Keratinocyte (primary cell): ENCODE measurements at places on chromosomes 13 and 19.

GRCh38 chr13:41658057-41658661, 200.8 kb downstream of the RGCC start:
- no peak for DNase-seq

- DNase-seq = no peak
Observed at GRCh38 chr13:100436099-100436498, 152.5 kb downstream of the GGACT start.

- no peak for DNase-seq
Observed at GRCh38 chr19:41917676-41918075, 10.6 kb downstream of the ERFL start.

DNA sequence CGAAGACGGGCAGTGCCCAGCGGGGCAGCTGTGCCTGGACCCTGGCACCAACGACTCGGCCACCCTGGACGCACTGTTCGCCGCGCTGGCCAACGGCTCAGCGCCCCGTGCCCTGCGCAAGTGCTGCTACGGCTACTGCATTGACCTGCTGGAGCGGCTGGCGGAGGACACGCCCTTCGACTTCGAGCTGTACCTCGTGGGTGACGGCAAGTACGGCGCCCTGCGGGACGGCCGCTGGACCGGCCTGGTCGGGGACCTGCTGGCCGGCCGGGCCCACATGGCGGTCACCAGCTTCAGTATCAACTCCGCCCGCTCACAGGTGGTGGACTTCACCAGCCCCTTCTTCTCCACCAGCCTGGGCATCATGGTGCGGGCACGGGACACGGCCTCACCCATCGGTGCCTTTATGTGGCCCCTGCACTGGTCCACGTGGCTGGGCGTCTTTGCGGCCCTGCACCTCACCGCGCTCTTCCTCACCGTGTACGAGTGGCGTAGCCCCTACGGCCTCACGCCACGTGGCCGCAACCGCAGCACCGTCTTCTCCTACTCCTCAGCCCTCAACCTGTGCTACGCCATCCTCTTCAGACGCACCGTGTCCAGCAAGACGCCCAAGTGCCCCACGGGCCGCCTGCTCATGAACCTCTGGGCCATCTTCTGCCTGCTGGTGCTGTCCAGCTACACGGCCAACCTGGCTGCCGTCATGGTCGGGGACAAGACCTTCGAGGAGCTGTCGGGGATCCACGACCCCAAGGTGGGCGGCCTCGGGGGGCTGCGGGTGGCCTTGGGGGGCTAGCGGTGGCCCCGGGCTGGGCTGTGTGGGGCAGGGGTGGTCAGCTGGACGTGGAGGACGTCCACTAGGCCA, 4.8 kb downstream of the GRIN3B start:
- no peak for DNase-seq

- DNase-seq = no peak
Observed at GRCh38 chr13:46575818-46576221, 22.9 kb downstream of the LRCH1 start.

- no peak for DNase-seq
Observed at GRCh38 chr13:50908371-50908770, 1.2 kb upstream of the RNASEH2B start.

GRCh38 chr13:21020176-21020575, 41.2 kb downstream of the LATS2 start:
- DNase-seq = no peak

DNA sequence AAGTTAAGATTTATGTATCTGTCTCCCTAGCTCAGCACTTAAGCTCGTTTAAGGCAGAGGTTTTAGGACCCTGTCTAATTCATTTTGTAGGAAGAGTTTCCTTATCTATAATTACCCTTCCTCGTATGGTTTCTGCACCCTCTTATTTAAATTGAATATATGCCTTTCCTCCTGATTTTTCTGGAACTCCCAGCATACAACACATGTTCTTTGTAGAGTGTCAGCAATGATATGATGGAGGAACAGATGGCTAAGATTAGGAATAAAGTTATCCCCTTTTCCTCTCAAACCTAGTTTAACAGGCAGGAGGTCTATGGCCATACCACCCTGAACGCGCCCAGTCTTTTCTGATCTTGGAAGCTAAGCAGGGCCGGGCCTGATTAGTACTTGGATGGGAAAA, 359.5 kb downstream of the PCDH17 start:
- no peak for DNase-seq

- DNase-seq = no peak
Observed at GRCh38 chr13:47005756-47006414, 109.0 kb upstream of the HTR2A start.

GRCh38 chr19:5466814-5467291, 11.6 kb downstream of the ZNRF4 start:
- no peak for DNase-seq

DNA sequence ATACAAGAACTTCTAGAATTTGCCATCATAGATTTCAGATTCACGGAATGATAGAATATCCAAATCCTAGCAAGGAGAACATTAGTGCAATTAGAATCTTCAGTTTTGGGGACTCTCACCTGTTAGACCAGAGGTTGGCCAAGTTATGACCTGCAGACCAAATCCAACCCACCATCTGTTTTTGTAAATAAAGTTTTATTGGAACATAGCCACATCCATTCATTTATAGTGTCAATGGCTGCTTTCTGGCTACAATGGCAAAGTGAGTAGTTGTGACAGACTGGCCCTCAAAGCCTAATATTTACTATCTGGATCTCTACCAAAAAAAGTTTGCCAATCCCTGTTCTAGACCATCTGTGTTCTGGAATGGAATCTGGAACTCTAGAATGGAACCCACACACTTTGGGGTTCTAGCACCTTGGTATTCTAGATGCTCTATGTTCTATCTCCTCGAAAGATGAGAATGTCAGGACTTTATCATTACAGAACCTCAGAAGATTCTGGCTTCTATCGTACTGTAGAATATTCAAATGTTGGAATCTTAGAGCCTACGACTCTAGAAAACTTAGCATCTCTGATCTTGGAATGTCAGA, 2.5 kb downstream of the KPTN start:
- no peak for DNase-seq

DNA sequence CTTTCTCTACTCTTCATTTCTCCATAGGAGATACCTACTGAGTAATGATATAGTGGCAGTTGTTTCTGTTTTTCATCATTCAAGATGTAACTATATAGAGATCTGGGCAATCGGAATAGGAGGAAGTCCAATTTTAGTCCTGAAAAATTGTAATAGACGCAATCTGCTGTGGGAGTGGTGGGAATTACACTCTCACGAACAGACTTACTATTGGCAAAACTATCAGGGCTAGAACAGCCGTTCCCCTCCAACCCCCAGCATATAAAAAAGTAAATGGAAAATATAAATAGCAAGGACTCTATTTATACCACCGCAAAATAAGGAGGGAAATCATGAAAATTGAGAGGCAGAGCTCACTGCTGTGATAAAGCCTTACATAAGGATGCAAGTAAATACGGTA, 330.1 kb downstream of the FGF14 start:
- DNase-seq = no peak

- DNase-seq = no peak
Observed at GRCh38 chr19:38142176-38143035, 81.6 kb downstream of the DPF1 start.

DNA sequence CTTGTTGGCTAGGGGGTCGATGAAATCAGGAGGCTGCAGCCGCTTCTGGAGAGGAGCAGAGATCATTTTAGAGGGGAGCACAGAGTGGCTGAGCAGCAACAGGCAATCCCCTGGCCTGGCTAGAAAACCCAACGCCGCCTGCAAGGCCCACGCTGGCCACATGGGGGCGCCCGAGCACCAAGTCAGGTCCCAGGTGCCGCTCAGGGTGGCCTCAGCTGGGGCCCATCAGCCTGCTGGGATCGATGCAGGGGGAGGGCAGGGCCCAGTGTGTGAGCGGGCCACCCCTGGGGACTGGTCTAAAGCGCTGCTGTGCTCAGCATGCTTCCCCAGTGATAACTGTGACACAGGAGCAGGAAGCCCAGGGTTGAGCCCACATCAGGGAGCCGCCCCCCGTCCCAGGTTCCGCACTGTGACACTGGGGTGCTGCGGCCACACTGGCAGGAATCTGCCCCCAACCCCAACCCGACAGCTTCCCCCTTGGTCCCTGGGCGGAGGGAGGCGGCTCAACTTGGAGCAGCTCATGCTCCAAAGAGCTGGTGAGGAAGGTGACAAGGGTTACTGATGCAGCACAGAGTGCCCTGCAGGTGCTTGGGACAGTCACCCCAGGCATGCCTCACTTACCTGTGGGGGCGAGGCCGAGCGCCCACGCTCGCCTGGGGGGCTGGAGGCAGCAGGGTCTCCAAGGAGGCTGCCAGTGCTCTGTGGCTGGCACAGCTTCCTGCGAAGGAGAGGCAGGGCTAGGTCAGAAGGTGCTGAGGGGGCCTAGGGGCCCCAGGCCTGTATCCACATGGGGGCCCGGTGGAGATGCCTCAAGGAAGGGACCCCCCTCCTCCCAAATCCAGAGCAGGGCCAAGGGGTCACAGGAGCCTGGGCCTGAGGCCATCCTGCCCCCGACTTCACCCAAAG, 13.3 kb upstream of the ISYNA1 start:
- no peak for DNase-seq

DNA sequence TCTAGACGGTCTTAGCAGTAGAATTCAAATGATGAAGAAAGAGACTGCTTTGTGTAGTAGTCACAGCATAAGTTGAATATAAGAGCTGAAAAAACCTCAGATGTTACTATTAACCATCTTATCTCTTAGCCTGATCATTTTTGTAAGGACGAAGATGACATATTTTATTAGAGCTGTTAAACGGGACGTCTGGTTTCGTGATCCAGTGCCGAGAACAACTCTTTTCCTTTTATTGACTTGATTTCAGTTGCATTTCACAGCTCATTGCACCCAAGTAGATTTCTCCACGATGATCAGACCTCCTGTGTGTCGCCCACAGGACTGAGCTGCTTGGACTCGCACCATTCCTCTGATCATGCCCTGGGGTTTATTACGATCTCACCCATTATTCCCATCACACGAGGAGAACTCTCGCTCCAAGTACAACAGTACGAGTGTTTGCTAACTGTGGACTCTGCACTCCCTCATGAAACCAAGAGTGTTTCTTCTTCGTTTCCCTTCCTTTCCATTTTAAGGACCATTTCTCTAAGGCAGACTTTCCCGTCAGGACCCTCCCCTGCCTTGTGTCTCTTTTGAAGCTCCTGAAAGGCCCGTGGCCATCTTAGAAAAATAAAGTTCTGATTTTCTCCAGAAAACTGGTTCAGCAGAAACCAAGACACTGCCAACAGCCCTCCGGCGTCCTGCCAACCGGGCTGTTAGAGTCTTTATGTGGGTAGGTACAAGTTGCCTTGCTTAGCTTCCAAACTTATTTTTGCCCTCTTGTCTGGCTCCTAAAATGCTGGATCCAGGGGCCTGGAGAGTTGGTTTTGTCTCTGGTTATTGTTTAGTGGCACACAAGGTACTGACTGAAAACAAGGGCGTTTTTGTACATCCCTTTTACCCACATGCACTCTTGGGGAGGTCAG, 48.2 kb upstream of the RNF113B start:
- no peak for DNase-seq

DNA sequence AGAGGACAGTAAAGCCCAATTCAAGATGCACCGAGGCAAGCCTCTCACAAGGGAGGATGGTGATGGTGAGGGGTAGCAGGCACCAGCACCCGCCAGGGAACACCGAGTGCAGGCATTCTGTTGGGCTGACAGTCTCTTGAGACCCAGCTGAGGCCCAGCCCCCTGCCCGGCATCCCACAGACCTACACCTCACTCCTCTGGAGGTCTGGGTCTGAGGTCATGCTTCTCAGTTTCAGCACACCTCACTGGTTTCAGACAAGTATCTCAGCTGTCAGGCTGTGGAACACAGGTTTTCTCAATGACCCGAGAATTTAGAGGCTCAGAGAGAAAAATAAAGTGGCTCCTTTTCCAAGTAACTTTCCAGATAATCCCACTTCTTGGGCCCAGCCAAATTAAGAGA, 27.7 kb upstream of the EPHX3 start:
- DNase-seq = no peak

GRCh38 chr13:89862691-89863036, 1484.8 kb upstream of the MIR17HG start:
- DNase-seq = no peak

- no peak for DNase-seq
Observed at GRCh38 chr13:105377452-105377851, 1158.0 kb downstream of the EFNB2 start.

- no peak for DNase-seq
Observed at GRCh38 chr19:620166-620862, 13.0 kb downstream of the POLRMT start.

DNA sequence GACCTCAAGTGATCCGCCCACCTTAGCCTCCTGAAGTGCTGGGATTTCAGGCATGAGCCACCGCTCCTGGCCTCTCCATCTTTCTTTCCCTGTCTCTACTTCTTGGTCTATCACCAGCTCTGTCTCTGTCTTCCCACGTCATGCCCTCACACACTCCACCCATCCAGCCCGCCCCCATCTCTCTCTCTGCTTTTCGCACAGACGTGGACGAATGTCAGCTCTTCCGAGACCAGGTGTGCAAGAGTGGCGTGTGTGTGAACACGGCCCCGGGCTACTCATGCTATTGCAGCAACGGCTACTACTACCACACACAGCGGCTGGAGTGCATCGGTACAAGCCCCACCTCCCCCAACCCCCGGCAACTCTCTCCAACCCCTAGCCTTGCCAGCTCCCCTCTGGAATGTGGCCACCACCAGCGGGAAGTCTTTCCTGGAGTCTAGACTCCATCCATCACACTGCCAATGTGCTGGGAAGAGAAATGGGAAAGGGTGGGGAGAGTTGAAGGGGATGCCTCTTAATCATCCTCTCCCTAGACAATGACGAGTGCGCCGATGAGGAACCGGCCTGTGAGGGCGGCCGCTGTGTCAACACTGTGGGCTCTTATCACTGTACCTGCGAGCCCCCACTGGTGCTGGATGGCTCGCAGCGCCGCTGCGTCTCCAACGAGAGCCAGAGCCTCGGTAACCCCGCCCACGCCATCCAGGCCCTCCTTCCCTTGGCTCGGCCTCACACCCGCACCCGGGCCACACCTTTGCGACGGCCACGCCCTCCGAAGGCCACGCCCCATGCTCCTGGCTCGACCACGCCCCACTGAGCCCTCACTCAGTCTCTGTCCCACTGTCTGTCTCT, 22.5 kb downstream of the LTBP4 start:
- DNase-seq = no peak

- DNase-seq = no peak
Observed at GRCh38 chr13:34162544-34162933, 344.6 kb downstream of the RFC3 start.

- DNase-seq = no peak
Observed at GRCh38 chr13:110261166-110262081, 45.5 kb downstream of the COL4A1 start.

DNA sequence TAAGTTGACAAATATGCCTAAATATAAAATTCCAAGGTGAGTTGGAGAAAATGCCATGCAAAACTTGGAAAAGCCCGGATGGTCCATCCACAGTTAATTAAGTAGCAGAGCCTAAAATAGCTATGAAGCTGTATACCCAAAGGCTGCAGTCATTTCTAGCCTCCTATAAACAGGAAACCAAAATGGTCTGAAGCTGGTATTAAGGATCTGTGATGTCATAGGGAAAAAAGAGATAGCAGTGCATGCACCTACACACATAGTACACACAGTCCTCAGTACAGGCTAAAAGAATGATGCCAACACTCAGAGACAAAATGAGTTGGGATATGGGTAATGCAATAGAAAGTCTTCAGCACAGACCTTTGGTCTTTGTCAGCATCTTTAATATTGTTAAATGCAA, 736.9 kb downstream of the EFNB2 start:
- DNase-seq = no peak
